ENCODE measurements at places on chromosomes 2 and 18.

DNA sequence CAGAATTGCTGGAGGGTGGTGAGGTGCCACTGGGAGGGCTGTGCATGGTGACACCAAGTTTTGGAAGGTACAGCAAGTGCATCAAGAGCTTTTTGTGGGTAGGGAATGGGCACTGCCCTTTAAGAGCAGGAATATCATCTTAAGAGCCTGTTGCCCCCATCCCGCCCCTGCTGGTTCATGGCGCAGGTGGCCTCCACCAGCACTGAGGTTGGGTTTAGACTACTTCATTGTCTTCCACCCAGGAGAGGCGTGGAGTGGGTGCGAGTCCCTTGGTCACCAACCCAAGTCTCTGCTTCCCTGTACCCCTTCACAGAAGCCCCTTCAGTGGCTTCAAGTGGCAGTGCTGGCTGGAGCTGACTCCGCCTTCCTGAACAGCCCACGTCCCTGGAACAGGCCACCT is 7.8 kb downstream of the RNPEPL1 start:
- no peak for DNase-seq

- no peak for DNase-seq
Measured at GRCh38 chr2:25414781-25415180, 73.1 kb upstream of the DNMT3A start.

DNA sequence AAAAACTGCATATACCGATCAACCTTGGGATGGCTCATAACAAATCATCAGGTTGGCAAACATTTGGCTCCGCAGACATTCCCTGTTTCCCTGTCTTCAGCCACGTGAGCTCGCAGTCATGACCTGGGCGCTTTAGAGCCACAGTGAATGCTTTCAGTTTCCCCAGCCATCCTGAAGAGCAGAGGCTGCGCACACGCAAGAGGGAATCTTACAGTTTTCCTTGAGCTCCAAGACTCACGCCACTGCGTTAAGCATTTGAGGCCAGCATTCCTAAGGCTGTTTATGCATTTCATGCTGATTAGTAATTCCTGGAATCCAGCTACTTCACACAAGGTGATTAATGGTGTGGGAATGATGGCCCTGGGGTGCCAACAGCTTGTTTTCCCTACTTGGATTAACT is 95.1 kb downstream of the MTCL1 start:
- no peak for DNase-seq

DNA sequence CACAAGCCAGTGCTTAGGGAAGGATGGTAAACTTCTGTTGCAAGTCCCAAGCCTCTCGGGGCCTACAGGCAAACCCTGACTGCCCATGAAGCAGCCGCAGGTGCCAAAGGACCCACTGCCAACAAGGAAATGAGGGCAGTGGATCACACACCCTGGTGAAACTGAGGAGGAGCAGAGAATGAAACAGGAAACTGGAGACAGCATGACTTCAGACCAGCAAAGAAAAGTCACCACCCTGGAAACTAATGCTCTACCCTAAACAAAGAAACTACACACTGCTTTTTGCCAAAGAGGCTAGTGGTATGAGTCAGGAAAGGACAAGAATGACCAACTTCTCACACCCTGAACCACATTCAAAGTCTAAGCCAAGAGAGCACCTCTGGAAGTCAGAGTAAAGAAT is 97.2 kb downstream of the MYO5B start:
- no peak for DNase-seq

DNA sequence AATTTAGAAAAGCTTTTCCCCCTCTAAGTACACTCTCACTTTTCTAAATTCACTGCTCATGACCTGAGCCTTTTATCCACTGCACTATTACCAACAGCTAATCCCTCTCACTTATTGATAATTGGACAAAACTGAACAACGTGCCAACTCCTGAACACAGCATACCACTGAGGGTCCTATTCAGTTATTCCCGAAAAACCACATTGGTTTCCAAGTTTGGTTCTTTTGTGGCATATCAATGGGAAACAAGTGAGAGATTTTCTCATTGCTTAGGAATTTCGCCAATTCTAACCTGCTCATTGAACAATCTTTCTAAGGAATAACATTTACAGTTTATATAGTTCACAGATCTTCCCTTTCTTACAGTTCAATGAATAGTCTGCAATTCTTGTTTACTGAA is 977.4 kb downstream of the TMEM182 start:
- DNase-seq = no peak

GRCh38 chr2:195657634-195658540 is 861 bp downstream of the SLC39A10 start:
- DNase-seq = peak; percentile 83

All from CD4-positive, alpha-beta T cell treated with Interleukin-17A for 1 hour (primary cell).